ENCODE measurements at places on chromosomes 3 and 15.

- no peak for DNase-seq
These were observed 64.9 kb downstream of the CMSS1 start for GRCh38 chr3:99882436-99883137.

- peak; percentile 91 for DNase-seq
These were observed 3.0 kb upstream of the ISLR2 start for GRCh38 chr15:74127255-74127953.

DNA sequence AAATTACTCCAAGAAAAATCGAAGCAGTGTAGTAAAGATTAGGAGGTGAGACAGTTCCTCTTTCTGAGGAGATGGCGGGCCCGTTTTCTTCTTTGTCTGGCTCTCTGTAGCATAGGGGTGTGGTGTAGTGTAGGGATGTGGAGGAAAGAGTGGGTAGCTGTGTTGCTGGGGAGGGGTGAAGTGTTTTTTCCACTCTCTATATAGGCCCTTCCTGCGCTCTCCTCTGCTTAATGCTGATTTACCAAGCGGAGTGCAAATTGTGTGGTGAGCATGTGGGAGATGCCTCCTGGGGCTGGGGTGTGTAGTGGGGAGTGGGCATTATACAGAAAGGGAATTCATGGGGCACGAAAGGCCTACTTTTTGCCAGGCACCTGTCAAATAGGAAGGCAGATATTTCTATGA, 94.9 kb downstream of the ST6GAL1 start:
- DNase-seq = no peak

DNA sequence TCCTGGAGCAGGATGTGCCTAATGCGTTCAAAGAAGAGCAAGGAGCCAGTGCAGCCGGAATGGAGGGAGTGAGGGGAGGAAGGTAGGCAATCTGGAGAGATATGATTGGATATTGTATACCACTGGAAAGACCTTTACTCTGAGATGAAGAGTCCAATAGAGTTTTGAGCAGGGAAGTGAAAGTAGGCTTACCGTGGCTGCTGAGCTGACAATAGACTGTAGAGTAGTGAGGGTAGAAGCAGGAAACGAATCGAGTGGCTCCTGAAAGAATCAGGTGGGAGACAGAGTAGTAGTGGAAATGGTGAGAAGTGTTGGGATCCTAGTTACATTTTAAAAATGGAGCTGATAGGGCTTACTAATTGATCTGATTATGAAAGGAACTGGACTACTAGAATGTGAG, 51.8 kb upstream of the NUDT16 start:
- no peak for DNase-seq

DNA sequence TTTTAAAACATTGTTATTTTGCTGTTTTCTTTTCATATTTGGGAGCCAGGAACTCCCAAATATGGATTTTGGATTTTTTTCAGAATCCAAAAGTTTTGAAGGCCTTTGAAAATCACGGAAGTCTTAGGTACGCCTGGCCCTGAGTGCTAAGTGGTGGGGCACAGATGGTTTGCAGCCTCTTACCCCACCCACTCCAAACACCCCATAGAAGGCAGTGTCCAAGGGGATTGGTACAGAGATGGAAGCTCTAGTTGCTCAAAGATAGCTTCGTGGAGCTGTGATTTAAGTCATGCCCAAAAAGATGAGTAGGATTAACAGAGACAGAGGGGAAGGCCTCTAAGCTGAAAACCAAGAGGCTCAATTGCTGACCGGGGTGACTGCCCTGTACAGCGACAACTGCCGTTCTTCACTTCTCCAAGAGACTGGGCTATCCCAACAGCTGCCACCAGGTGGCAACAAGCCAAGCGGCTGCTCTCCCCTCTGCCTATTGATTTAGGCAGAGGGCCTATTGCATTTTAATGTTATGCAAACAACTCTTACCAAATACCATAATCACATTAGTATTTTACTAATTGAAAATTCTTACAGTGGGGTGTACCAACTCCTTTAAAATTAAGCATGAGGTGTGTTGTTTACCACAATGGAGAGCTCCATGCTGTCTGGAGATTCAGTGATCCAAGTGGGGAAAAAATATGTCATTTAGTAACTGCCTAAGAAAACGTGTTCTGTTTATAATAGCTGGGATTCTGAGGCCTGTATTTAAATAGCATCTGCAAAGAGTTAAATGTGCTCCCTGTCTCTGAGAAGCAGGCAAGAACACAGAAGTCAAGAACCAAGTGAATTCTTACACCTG, 64.0 kb upstream of the C15orf61 start:
- DNase-seq = peak; percentile 86

DNA sequence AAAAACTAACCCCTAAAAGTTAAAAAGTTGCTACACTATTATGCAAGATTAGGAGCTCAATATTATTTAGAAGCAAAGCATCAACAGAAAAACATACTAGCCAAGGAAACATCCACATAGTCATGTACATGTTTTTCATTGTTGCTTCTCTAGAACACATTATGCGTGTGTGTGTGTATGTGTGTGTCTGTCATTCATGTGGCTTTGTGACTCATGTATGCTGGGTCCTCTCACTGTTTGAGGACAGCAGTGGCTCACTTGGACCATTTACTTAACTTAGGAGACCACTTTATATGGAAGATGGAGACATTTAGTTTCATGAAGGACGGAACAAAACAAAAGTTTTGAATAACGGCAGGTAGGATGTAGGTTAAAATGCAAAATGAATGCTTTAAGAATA, 219.4 kb upstream of the THBS1 start:
- DNase-seq = no peak

- DNase-seq = no peak
These were observed 290.0 kb upstream of the CFAP20DC start for GRCh38 chr3:59339818-59340217.

DNA sequence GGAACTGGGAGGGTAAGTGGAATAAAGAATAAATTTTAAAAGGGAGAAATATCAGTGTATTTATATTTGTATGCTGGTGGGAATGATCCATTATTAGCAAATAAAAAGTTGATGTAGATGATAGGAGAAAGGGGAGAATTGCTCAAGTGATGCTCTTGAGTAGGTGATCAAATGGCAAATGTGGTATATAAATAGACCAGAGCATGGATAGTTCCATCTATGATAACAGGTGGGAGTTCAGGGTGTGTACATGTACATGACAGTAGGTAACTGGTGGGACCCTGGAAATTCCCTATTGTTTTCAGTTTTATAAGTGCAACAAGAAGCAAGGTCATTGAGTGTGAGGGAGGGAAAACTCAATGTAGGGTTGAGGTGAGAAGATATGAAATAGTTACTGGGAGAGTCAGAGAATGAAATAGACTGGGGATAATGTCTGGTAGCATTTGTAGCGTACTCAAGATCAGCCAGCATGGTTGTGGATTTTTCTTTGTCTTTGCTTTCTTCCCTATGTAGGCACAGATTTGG, 31.3 kb upstream of the EBLN2 start:
- DNase-seq = no peak

DNA sequence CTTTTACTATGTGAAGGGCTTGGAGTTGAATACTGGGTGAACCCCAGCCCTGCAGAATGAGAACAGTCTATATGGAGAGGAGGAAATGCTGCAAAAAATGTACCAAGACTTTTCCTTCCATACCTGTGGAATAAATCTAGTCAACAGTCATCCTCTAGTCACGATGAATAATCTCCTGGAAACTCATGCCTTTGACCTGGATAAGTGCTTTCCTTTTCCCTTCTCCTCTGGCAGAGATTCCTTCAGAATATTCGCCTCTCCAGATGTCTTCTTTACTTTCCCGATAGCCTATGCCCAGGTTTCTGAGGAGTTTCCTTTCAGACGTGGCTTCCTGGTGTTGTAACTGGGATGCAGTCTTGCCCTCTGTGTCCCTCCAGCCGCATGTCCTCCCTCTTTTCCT, 28.1 kb downstream of the CCNL1 start:
- no peak for DNase-seq

DNA sequence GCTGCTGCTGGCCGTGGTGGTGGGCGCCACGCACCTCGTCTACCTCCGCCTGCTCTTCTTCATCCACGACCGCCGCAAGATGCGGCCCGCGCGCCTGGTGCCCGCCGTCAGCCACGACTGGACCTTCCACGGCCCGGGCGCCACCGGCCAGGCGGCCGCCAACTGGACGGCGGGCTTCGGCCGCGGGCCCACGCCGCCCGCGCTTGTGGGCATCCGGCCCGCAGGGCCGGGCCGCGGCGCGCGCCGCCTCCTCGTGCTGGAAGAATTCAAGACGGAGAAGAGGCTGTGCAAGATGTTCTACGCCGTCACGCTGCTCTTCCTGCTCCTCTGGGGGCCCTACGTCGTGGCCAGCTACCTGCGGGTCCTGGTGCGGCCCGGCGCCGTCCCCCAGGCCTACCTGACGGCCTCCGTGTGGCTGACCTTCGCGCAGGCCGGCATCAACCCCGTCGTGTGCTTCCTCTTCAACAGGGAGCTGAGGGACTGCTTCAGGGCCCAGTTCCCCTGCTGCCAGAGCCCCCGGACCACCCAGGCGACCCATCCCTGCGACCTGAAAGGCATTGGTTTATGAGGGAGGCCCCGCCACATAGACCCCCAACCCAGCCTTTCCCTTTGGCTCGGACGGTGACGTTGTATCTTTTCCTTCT, 1.1 kb downstream of the GPR27 start:
- DNase-seq = no peak

GRCh38 chr3:181839039-181839915, 127.6 kb downstream of the SOX2 start:
- no peak for DNase-seq

DNA sequence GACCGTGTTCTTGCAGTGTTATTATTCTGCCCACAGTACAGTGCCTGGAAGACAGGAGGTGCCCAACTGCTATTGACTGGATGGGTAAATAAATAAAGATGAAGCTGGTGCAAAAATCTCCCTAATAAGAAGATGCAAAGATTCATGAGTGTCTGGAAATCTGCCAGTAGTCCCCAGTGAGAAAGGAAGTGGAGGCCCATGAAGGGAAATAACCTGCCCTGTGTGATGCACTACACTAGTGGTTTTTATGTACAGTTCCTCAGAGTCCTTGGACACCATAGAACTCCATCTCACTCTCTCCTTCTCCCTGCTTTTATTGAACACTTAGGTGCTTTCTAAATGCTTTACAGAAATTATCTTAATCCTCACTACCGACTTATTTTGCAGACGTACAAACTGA, 8.3 kb upstream of the SUCLG2 start:
- no peak for DNase-seq

GRCh38 chr3:191340966-191341365, 10.6 kb upstream of the UTS2B start:
- no peak for DNase-seq

DNA sequence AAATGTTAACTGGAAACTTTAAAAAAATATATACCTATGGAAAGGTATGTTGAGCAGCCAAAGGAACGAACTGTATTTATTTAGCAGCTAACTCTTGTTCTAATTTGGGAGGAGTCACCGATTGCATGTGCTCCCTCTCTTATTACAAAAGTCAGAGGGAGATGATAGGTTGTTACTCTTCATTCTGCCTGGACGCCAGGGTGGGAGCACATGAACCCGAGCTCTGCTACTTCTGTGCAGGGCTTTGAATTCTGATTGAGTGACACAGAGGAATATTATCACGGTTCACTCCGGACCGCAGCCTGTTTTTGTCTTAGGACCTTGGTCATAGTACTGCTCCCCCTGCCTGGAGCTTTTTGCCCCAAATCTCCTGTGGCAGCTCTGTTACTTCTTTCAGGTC, 36.9 kb upstream of the LRIG1 start:
- no peak for DNase-seq

DNA sequence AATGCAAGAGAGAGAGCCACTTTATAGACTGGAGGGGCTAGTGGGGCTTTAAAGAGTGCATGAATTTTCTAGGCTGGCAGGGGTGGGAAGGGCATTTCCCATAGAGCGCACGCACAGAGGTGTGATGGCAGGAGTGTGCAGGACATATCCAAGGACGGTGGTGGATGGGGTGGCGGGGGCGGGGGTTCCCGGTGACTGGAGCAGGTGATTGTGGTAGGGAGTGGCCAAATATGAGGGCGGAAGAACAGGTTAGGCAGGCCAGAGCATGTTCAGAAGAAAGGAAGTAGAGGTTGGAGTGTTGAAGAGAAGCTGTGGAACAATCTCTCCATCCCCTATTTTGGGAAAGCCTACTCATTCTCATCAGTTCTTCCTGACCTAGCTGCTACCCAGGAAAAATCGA, 18.1 kb downstream of the FAM81A start:
- DNase-seq = no peak

DNA sequence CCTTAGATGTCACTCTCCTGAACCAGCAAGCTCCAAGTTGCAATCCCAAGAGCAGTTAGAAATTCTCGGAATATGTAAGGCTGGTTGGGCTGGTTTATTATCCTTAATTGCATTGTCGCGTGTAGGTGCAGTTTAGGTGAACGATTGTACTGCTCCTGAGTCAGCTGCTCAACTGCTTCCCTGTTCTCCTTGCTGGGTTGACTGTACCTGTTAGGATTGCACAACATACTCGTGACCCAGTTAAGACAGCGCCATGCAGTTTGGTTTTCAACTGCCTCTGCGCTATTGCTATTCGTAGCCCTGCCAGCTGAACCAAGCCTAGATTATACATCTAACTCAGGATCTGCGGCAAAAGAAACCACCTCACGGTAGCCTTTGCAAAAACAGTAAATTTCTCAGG, 41.0 kb downstream of the BCL2L10 start:
- DNase-seq = no peak
